ENCODE measurements at places on chromosomes 4 and X.

DNA sequence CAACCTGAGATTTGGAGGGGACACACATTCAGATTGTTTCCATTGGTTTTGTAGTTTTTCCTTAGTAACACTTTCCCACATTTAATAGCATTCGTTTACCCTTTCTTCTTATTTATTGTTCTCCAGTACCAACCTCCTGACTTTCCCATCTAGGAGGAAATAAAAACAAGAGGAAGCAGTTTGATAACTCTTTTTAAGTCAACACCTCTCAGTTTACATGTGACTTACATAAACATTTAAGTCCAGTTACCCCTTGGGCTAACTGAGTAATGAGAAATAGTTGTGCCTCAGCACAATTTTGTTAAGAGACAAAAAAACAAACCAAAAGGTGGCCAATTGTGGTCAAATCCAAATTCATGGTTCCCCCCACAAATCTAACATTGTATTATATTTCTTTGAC lies 34.8 kb downstream of the PHOX2B start:
- DNase-seq = no peak

GRCh38 chrX:23503835-23504539 lies 163.3 kb upstream of the PRDX4 start:
- no peak for DNase-seq

GRCh38 chr4:133594390-133595207 lies 445.5 kb downstream of the PCDH10 start:
- DNase-seq = no peak

DNA sequence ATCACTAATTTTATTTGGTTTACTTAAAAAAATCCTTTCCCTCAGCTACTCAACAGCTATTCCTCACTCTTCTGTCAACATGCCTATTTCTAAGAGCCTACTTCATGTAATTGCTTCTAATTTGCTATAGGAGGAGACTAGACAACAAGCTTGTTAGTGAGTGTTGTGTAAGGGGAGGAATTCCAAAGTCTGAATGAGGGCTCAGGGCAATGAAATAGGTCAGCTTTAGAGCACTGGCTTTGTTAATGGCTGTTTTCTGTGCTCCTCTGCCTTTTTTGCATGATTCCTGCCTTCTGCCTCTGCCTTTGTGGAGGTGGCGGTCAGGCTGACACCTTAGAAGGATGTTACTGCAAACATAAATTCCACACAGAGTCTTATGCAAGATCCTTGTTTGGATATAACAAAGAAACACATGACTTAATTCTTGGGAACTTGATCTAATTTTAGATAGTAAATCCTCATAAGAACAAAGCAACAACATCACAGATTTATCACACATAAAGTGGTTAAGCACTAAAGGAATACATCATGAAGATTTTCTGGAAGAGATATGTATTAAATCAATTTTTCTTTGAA lies 15.0 kb upstream of the PAGE1 start:
- DNase-seq = no peak

- DNase-seq = no peak
Measured at GRCh38 chrX:20913760-20914159, 460.5 kb upstream of the CNKSR2 start.

GRCh38 chr4:56213543-56213942 lies 173.7 kb downstream of the AASDH start:
- DNase-seq = no peak

- DNase-seq = no peak
Measured at GRCh38 chr4:42344749-42345148, 52.5 kb upstream of the SHISA3 start.

DNA sequence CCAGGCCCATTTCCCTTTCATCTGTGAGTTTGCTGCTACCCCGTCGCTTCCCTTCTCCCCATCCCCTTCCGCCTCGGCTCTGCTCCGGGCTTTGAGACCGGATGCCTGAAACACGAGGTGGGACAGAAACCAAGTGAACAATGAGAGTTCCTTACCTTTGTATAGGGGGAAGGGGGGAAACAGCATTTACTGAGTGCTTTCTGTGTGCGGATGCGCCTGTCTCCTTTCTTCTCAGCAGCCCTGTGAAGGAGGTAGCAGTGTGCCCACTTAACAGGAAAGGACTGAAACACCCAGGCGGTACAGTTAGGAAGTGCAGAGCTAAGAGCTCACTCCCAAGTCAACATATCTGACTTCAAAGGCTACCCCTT lies 43.2 kb upstream of the TMSB15B start:
- no peak for DNase-seq

DNA sequence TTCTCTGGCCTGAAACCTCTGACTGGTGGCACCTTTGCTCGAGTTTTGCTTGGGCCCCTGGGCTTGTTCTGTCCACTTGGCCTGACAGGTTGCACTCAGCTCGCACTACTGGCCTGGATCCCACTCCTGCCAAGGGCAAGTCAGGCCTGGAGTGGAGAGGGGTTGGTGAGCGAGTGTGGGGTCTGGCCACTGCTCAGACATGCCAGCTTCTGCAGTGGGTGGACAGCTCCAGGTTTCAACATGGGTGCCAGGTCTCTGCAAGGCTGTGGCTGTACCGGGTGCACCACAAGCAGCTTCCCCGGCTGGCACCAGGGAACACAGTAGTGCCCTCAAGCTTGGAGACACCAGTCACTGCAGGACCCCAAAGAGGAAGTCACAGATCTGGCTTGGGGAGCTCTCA lies 91.6 kb upstream of the CXorf51A start:
- no peak for DNase-seq

DNA sequence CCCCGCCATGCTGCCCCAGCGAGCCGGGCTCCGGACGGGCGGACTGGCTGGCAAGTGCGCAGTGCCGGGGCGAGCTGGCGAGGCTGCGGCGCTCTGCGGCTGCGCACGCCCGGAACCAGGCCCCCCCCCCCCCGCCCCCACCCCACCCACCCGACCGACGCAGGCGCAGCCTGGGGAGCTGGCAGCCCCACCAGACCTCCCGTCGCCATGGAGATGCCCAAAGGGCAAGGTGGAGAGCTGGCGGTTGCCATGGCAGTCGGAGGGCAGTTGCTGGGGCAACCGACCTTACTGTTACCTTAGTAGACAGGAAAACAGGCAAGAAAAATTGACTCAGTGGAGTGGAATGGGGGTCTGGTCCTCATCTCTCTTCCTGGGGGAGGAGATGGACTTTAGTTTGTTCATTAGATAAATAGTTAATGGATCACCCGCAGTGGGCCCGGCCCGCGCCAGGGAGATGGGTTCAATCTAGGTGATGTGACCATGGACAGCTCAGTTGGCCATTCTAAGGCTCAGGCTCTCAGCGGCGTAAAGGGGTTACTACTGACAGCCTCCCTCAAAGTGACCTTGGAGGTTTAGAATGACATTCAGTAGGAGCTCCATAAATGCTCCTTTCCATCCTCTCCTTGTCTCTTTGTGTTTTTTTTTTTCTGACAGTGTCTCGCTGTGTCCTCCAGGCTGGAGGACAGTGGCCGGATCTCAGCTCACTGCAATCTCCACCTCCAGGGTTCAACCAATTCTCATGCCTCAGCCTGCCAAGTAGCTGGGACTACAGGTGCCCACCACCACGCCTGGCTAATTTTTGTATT lies at the start of gene PCSK1N:
PCSK1N (minus strand) TSS at position 87 of the 806 bp plus-strand sequence; CDS start at position 9, 78 bp downstream.
- no peak for DNase-seq

- no peak for DNase-seq
Measured at GRCh38 chrX:57817302-57817701, 93.0 kb downstream of the ZXDA start.

- no peak for DNase-seq
Measured at GRCh38 chr4:136920092-136920881, 612.0 kb downstream of the PCDH18 start.

DNA sequence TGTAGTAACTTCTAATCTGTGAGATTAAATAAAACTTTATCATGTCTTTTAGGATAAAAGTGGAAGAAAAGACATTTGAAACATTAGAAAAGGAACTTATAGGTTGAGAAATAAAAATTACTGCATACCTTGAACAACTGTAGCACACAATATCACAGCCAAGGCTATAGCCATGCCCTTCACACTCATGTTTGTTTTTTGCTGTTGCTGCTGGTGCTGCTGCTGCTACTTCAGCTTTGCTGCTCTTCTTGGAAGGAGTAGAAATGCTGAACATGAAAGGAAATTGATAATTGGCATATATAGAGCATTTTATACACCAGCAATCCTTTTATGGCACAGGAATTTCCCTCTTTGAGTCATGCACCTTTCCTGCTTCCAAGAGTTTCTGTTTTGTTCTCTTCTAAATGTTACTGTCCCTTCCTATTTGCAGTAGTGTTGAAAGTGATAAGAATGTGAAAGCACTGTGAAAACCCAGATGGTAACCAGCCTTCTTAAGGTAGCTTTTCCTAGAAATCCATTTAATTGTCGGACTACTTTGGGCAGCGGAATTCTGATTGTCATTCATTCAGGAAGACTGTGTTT lies at the start of gene CXCL11:
CXCL11 (minus strand) TSS at position 272 of the 582 bp plus-strand sequence; CDS start at position 189, 83 bp downstream.
- no peak for DNase-seq

- no peak for DNase-seq
Measured at GRCh38 chr4:64911846-64912245, 502.6 kb upstream of the TECRL start.

DNA sequence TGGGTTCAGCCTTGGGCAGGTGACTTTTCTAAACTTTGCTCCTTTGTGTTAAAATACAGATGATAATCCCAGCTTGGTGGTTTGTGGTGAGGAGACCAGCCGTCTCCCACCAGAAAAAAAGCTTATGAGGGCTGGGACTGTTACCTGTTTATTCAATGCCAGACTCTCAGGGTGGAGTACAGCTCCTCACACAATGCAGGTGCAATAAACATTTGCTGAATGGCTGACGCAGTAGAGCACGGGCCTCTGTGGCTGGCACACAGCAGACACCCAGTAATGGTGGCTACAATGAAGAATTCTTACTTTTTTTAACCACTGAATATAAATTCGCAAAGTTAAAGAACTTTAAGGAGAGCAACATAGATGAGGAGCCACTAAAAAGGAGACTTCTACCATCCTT lies 30.2 kb downstream of the BEND4 start:
- no peak for DNase-seq

DNA sequence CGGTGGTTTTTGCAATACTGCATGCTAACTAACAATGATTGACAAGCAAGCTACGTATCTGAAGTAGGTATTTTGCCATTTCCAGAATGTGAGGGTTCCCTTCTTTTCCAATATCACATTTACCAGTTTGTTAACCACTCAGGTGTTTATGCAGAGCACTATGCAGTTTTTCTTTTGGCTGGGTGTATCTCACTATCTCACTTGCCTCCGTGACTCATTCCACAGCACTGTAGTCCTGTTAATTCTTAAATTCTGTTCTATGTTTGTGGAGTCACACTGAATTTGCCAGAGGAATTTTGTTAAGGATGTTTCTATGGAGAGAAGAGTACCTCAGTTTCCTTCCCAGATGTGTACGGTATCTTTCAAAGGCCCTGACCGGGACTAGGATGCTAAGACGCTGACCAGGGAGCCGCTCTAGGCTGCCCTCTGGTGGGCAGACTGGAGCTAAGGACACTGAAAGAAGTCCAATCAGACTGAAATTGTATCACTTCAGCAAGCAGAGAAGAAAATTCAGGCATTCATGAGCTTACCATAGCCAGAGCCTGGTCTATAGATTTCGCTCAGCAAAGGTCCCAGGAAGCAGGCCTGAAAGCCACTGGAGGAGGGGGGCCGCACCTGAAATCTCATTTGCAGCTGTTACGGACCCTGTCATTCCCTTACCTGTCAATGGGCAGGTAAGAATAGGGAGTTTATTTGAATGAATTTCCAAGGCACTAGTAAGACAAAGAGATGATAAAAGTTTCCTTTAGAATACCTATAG lies 388.4 kb upstream of the SPOCK3 start:
- no peak for DNase-seq

DNA sequence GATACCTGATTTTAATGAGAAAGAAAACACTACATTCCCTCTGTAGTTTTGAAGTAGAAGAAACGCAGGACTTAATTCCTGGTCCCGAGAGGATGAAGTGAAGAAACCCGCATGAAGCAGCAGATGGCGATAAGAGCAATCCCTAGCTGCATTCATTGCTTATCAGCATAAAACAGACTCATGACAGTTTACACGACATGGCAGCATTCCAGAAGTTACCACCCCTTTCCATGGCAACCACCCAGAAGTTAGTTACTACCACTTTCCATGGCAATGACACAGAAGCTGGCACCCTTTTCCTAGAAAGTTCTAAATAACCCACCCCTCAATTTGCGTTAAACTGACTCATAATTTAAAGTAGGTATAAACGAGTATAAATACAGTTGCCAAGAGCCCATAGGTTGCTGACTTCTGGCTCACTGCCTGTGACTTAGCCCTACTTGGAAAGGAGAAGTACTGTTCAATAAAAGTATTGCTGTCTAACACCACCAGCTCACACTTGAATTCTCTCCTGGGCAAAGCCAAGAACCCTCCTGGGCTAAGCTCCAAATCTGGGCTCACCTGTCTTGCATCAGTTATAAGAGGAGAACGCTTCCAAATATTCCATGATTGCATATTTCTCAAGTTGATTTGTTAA lies 5.5 kb upstream of the XAGE2 start:
- DNase-seq = no peak

GRCh38 chr4:7863911-7864681 lies 75.6 kb downstream of the AFAP1 start:
- DNase-seq = no peak

DNA sequence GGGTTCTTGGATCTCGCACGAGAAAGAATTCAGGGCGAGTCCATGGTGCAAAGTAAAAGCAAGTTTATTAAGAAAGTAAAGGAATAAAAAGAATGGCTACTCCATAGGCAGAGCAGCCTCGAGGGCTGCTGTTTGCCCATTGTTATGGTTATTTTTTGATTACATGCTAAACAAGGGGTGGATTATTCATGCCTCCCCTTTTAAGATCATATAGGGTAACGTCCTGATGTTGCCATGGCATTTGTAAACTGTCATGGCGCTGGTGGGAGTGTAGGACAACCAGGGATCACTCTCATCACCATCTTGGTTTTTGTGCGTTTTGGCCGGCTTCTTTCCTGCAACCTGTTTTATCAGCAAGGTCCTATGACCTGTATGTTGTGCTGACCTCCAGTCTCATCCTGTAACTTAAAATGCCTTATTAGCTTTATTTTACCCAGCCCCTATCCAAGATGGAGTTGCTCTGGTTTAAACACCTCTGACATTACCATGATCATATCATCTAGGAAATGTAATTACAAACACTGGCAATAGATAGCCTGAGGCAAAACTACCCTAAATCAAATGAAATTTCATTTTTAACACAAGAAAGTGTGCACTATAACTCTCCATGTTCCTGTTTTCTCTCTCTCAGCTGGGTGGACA lies 94.3 kb upstream of the ATXN3L start:
- DNase-seq = no peak

DNA sequence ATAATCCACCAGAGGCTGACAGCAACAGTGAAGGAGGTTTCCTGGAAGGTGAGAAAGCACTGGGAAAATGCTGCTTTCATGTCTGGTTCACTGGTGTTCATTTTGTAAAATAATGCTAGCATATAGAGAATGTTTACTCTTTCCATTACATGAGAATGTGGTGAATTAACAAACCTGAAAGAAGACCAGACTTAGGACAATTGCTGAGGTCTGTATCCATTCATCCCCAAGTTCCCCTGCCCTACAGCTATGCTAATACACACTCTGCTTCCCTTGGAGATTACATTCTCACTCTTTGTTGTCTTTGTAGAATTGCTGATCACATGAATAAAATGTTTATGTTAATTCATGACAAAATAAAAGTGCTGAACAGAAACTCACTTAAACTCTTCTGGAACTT lies 99.5 kb downstream of the ARHGAP6 start:
- no peak for DNase-seq

Measured in esophagus squamous epithelium (tissue), 5 donors.